Epithelial cell of proximal tubule (primary cell): ENCODE measurements at places on chromosomes 16 and 17.

DNA sequence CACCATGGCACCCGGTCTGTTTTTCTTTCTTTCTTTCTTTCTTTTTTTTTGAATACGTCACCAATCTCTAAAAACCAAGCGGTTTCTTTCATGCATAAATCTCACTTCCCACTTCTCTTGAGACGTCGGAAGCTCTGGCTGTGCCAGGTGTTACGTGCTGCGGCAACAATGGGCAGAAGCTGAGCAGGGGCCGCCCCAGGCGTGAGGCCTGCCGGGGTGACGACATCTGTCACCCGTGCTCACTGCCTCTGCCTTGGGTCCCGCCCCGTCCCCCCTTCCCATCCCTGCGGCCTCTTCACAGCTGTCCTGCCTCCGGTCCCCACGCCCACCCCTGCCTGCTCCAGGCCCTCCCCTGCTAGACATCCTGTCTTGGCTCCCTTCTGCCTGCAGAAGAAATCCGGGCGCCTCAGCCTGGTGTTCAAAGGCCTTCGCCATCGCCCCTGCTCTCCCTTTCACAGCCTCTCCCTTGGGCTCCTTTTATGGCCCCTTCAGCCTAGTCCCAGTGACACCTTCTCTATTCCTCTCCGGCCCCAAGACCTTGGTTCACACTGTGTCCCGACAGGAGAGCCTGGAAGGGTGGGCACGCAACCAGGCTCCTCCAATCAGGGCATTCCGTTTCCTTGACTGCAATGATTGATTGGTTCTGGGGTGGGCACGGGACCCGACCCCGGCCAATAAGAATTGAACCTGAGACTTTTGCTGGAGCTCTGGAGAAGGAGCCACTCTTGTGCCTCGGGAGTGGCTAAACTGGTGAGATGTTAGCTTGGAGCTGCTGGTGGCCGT, 4.8 kb downstream of the P2RX1 start:
- DNase-seq, result no peak

- DNase-seq, result no peak
Measured at GRCh38 chr17:19726631-19727376, 10.4 kb upstream of the SLC47A2 start.

DNA sequence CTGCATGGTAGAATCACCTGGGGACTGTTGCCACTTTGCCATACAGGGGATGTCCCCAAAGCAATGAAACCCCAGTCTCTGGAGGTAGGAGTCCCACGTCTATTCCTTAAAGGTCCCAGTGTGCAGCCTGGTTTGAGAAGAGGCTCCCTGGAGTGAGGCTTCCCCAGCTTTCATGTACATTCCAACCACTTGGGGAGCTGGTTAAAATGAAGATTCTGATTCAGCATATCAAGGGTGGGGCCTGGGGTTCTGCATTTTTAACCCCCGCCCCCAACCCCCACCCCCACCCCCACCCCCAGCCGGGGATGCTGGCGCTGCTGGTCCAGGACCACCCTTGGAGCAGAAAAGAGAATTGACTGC, 241.2 kb downstream of the FOXL1 start:
- DNase-seq, result no peak

GRCh38 chr16:17273142-17273561, 197.6 kb downstream of the XYLT1 start:
- DNase-seq, result no peak

DNA sequence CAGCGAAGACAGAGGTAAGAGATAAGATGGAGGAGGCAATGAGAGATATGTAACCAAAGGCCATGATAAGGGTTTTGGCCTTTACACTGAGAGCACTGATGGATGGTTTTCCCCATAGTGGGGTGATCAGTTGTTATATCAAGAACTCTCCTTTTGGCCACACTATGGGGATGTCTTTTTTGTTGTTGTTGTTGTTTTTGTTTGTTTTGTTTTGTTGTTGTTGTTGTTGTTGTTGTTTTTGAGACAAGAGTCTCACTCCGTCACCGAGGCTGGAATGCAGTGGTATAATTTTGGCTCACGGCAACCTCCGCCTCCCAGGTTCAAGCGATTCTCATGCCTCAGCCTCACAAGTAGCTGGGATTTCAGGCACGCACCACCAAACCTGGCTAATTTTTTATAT, 244.8 kb upstream of the DYNLRB2 start:
- no peak for DNase-seq

GRCh38 chr16:80804526-80805383, at the start of gene CDYL2:
Gene CDYL2, minus strand, starts transcription at chr16:80804598. Its CDS starts 425 bp downstream, at chr16:80804173.
- DNase-seq, result no peak

GRCh38 chr17:60599220-60599619, 773 bp upstream of the PPM1D start:
- DNase-seq, result no peak

DNA sequence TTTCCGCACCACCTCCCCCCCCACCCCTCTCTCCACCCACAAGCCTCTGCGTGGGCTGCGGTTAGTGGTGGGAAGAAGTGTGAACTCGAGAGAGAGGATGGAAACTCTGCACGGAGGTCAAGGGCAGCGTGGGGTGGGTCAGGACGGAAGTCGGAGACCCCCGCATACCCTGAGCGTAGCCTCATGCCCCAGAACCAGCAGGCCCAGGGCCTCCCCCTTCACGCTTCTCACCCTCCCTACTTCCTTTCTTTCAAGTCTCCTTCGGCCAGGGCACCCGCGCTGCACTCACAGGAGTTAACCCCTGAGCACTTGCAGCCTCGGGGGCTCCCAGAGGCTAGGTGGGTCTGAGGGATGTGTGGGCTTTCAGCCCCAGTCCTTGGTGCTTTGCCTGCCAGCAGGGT, 9.2 kb downstream of the TBKBP1 start:
- DNase-seq, result no peak

- DNase-seq, result no peak
Measured at GRCh38 chr16:11472851-11473250, 113.9 kb downstream of the LITAF start.

- no peak for DNase-seq
Measured at GRCh38 chr16:89313583-89313982, 96.1 kb downstream of the ZNF778 start.

DNA sequence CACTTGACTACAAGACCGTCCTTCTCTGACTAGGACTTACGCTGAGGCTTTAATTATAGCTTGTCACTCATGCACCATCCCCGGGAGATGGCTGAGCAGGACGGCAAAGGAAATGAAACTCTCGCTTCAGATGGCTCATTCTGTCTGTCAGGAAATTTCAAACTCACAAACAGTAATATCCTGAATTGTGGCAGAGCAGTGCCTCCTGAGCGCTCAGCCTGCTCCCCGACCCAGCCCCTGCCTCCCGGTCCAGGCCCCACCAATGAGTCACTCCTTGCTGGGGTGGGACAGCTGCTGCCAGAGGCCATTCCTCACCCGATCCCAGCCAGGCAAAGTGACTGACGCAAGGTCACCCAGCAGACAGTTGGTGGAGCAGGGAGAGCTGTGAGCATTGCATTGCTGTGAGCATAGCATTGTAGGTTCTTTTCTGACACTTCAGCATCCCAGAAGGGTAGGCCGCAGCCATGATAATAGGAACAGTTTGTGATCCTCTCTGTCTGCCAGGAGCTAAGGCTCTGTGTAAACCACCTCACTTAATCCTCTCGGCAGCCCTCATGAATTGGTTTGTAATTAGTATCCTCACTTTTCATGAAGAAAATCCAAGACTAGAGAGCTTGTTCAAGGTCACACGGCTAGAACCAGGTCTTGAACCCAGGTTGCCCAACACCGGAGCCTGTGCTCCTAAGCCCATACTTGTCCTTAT, 20.9 kb downstream of the CCDC182 start:
- no peak for DNase-seq

GRCh38 chr16:58025351-58026138, at the start of gene MMP15:
Gene MMP15, plus strand, starts transcription at chr16:58025754. Its CDS starts 597 bp downstream, at chr16:58026351.
- DNase-seq, result no peak

DNA sequence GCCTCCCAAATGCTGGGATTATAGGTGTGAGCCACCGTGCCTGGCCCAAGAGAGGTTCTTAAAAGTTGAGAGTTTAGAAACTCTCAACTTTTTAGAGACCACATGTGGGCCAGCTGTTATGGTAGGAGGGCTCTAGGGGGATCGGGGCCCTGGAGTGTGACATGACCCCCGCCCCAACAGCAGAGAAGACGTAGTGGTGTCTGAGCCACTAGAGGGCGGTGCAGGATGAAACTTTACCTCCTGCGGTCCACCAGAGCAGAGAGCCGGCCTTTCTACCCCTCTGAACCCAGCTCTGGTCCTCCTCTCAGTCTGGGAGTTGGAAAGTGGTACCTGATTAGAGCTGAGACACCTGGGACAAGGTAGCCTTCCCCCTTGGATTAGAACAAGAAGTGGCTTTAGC, 7.4 kb downstream of the CDK5RAP3 start:
- no peak for DNase-seq

GRCh38 chr16:85153046-85153445, 40.8 kb upstream of the CIBAR2 start:
- no peak for DNase-seq

DNA sequence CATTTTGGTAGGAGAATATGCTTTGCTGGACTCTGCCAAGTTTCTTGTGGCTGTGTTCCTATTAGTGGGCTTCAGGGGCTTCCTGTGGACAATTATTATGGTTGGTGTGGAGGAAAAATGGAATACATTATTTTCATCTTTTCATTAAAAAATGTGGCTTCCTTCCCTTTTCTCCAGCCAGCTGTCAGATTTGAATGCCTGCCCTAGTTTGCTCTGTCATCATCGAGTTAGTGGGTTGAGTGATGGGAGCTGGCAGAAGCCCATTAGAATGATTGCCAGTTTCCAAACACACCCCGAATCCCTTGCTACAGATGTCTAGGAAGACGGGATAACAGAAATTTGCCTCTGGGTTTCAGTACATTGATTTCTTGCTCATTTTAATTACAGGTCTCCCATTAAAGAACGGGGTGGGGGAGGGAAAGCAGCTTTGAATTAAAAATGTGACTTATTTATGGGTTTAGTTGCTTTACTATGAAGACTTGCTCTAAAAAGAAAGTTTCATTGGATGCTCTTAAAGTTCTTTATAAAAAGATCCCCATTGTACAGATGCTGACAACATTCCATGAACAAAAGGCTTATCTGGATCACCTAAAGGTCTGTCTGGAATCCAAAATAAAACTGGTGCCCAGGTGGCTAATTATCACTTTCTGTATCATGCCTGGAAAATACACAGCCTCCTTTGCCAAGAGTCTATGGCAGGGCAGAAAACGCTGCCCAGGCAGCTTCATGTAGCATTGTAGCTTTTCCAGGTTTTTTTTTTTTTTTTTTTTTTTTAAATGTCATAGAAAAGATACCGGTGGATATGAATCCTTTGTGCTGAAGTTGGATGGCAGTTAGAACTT, 103.6 kb downstream of the PRKCA start:
- no peak for DNase-seq

DNA sequence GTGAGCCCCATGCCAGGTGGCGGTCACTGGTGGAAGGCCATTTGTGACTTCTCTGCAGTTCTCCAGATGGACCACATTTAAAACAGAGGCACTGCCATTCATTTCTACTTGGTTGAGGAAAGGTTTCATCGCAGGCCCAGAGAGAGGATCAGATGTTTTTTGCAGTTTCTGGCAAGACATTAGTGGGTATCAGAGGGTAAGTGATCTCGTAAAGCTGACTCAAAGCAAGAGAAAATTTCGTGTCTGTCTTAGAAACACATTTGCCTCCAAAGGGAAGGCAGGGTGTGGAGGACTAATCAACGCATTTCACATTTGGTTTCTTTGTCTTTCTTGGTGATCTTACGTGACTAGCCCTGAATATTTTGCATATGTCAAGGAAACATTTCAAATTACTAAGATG, 81.8 kb downstream of the PRKCB start:
- no peak for DNase-seq

GRCh38 chr17:70314096-70314495, 144.8 kb downstream of the KCNJ2 start:
- DNase-seq, result no peak

DNA sequence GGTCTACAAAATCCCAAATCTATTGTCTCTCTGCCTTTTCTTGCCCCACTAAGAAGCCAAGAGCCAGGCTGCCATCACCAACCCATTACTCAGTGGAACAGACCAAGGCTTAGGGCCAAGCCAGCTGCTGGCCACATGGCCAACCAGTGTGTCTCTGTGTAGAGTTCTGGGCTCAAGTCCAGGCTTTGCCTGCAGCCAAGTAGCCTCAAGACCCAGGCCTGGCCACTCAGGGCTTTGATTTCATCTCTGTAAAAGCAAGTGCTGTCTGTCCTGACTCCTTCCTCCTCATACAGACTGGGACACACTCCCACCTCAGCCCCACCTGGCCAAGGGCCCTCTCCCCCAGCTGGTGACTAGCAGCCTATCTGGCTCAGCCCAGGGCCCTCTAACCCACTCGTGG, 14.6 kb downstream of the SREBF1 start:
- no peak for DNase-seq

- DNase-seq, result peak; percentile 22
Measured at GRCh38 chr16:23434380-23434779, 18.6 kb downstream of the COG7 start.

- DNase-seq, result no peak
Measured at GRCh38 chr16:11203111-11203623, 52.8 kb downstream of the SOCS1 start.

- DNase-seq, result no peak
Measured at GRCh38 chr17:18960803-18961511, 9.0 kb downstream of the SLC5A10 start.

GRCh38 chr16:35908942-35909341, 2449.5 kb downstream of the TP53TG3F start:
- no peak for DNase-seq

DNA sequence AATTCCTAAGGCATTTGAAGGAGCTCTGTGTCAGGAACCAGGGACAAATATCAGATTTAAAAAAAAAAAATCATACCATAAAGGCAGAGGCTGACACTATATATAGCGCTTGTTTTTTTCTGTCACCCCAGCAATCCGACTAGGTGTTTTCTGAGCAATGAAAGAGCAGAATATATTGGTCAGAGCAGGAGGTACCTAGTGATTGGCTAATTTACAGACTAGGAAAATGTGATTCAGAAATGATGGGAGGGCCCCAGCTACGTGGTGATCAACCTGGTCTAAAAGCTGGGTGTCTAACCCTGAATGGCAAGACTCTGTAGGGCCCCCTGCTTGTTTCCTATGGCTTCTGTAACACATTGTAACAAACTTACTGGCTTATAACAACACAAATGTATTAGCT, 195.5 kb upstream of the XYLT1 start:
- no peak for DNase-seq

GRCh38 chr17:42849451-42850181, 1.4 kb upstream of the AOC3 start:
- DNase-seq, result no peak

- DNase-seq, result no peak
Measured at GRCh38 chr16:11188801-11189740, 66.9 kb downstream of the SOCS1 start.

GRCh38 chr17:19244781-19245180, 7.6 kb downstream of the EPN2 start:
- no peak for DNase-seq

DNA sequence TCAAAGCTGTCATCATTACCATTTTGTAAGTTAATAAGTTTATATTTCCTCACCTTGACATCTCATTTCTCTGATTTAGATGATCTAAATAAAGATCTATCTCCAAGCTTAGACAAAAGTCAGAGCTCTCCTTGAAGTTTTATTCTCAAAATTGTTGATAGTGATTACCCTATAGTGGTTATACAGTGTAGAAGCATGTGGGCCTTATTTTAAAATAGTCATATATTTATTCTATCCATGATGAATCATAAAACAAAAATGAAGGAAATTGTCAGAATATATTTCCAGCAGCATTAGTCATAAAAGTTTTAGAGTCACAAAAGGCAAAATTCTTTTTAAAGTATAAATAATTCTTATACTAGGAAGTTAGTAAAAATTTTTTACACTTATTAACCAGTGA, 49.0 kb downstream of the RHOT1 start:
- DNase-seq, result no peak

- no peak for DNase-seq
Measured at GRCh38 chr17:78131172-78132083, 857 bp downstream of the TMC8 start.

GRCh38 chr16:85730186-85730465, 20.8 kb downstream of the C16orf74 start:
- no peak for DNase-seq
